Activated B cell treated with CpG ODN at 0.5 μM for 24 hours (primary cell): ENCODE measurements at places on chromosomes 3 and 15.

DNA sequence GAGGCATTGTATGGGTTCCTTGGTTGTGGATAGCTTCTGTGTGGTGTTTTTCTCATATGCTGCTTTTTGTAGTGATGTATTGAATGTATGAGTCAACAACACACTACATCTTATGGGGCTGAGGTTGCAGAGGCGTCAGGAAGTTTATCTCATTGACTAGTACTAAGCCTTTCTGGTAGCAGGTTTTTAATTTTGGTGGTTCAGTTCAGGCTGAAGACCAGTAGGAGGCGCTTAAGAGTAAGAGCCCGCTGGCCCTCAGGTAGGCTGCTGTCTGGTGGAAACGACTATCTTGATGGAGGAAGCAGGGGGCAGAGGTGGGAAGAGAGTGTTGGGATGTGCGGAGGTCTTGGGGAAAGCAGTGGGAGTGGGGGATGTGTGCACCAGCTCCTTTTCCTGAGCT, 62.4 kb downstream of the RTP4 start:
- DNase-seq = no peak

DNA sequence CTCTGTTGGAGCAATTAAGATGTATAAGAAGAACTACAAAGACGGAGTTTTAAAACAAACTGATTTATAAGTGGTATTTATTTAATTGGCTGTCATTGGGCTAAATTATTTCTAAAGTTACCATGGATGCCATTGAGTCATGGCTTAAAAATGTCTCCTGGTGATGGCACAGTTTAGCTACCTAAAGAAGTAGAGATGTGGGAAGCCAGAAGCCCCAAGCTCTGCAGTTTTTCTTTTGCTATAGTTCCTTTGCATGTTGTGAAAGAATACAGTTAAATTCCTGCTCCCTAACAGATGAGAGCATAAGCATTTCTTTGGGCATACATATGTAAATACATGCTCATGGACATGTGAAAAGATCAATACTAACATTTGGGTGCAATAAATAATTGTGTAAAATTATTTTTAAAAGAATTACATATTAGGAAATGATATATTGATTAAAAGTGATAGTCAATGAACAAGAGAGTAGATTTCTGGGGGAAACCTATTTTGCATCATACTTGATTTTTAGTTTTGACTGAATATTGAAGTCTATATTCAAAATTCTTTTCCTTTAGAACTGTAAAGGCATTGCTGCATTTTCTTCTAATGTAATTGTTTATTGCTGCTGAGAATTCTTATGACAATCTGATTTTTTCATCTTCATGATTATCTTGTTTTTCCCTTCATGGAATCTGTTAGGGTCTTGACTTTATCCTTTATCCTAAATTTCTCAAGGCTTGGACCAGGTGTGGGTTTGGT, 2.1 kb downstream of the OPA1 start:
- no peak for DNase-seq

DNA sequence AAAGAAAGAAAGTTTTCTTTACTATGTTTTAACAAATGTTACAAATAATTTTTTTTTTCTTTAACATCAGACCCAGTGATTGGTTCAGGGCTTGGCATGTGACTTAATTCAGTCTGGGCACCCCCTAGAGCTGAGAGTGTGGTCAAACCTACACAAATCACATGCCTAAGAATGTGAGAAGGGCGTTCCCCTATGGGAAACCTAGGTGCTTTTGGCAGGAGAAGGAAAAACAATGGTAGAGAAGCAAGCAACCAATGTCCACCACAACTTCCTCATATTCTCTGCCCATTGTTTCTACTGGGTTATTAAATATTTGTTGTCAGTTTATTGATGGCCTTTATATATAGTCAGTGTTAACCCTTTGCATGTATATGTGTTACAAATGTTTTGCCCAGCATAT, 21.4 kb upstream of the PIAS1 start:
- DNase-seq = no peak

- peak; percentile 62 for DNase-seq
Observed at GRCh38 chr15:51750792-51751696, at the start of gene TMOD2. Gene TMOD2, plus strand, starts transcription at chr15:51751597. Its CDS starts 14,845 bp downstream, at chr15:51766442.

- no peak for DNase-seq
Observed at GRCh38 chr3:196222876-196223595, 6.7 kb downstream of the SLC51A start.

GRCh38 chr3:54928046-54928770, at the start of gene LRTM1:
Gene LRTM1, minus strand, starts transcription at chr3:54928059. Its CDS starts 148 bp downstream, at chr3:54927911.
- DNase-seq = no peak

DNA sequence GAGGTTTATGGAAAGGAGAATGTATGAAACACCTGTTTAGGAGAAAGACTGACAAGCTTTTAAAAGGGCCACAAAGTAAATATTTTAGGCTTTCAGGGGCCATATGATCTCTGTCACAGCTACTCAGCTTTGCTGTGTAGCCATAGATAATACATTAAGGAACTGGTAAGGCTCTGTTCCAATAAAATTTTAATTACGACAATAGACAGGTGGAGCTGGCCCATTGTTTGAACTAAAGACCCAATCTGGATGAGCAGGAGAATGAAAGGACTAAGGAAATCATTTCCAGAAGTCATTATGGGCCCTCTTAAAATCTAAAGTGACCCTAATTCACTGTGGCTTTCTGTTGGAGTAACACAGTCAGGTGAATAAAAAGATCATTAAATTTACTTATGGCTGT, 48.5 kb upstream of the SLC12A8 start:
- DNase-seq = no peak

- no peak for DNase-seq
Observed at GRCh38 chr3:186782542-186783057, 777 bp upstream of the EIF4A2 start.

DNA sequence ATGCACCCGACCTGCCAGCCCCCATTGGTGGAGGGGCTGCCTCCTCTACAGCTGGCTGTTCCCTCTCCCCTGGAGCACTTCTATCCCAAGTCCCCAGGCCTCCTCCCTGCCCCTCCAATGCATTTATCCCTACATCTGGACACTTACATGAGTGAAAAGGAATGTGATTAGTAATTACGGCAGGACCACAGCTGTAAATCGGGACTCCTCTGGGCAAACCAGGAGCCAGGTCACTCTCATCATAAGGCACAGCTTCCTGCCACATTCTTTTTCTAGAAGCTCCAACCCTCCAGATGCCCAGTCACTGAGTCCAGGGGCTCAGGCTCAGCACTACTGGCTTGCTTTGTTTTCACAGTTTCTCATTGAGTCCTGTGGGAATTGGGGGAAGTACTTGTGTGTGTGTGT, 54.3 kb downstream of the IL20RB start:
- DNase-seq = no peak

DNA sequence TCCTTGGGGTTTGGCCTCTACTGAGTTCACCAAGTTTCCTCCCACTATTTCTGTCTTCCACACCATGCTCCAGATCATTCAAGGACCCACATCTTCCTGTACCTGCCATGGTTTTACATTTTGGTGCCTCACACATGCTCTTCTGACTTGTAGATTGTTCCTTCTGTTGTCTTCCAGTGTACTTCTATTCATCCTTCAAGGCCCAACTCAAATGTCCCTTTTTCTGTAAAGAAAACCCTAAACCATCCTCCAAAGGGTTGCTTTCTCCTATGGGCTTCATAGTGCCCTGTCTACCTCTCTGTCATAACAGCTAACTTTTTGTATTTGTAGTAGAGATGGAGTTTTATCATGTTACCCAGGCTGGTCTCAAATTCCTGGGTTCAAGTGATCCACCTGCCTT, 20.1 kb upstream of the TSEN2 start:
- no peak for DNase-seq

- DNase-seq = no peak
Observed at GRCh38 chr3:45988362-45988761, 7.3 kb downstream of the FYCO1 start.

- no peak for DNase-seq
Observed at GRCh38 chr15:37397266-37398022, 297.1 kb upstream of the MEIS2 start.

DNA sequence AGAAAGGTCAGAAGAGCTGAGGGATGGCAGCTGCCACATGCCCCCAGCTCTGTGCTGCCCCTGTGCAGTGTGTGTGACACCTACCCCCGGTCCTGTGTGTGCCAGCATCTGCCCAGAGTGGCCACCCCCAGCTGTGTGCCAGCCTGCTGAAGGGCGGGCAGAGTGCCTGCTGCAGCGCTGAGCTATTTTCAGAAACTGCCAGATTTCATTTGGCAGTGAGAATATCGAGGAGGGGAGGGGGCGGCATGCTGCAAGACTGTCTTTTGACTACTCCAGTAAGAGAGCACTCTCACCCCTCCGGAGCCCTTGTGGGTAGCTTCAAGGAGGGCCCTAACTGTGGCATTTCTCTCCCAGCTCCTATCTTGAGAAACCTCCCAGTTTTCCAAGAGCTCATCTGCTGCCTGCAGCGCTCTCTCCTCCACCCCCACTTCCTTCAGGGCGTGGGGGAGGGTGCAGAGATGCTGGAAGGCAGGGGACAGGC, 25.2 kb upstream of the DOCK3 start:
- no peak for DNase-seq
